ENCODE measurements at places on chromosomes 16 and 17.

DNA sequence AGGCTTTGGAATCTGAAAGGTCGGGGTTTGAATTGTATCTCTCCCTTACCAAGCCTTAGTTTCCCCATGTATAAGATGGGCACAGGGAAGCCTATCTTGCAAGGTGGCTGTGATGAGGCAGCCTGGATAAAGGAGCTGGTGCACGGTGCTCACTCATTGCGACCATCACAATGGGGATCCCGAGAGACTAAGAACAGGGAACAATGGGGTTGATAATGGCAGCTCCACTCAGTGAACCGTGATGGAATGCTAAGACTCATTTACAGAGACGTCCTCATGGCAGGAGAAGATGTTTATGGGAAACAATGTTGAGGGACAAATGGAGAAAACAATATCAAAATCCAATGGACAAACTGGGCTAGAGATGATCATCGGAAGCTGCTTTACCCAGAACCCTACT, 81.8 kb downstream of the SPACA3 start:
- DNase-seq, result no peak

GRCh38 chr16:19963301-19963700, 78.7 kb upstream of the GPRC5B start:
- DNase-seq, result no peak

GRCh38 chr17:5499476-5500231, 13.3 kb downstream of the MIS12 start:
- no peak for DNase-seq

DNA sequence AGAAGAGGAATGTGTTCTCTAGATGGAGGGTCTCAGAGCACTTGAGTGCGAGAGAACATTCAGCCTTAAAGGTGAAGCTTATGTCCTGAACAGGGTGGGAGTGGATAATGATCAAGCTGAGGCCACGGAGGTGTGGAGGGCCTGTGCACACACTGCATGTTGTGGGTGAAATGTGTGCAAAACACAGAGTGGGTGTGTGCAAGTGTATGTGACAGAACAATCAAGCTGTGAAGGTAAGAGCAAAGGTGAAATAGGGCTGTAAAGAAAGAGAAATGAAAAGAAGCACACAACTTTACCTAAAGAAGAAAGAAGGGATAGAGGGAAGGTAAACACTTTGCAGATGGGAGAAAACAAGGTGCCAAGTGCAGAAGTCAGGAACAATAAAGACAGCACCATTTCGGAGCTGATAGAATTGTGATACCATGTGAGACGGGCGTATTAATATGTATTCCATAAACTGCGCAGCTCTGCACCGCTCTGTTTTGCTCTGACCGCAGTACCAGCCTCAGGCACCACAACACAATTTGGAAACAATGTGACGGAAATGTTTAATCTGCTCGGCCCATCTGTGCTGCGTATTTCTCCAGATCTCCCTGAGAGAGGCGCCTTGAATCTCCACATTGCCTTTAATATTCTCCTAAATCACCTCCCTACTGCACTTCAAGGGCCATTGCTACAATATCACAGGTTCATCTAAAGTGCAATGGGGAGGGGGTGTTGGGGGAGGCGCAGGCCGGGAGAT, 40.6 kb downstream of the SNX11 start:
- no peak for DNase-seq

DNA sequence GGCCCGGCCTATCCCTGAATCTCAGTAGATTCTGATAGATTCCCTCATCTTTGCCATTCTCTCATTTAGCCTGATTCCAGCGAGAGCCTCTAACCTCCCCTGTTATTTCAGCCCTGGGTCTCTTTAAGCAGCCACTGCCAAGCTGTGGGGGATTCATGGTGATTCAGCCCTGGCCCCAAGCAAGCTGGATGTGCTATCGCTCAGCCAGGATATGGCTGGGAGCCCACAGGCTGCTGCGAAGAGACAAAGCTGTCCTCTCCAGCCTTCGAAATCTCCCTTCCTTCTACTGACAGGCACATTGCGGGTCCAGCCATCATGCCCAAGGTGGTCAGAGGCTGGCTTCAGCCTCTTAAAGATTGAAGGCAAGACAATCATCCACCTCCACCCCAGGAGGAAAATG, 394.1 kb downstream of the SOX9 start:
- DNase-seq, result no peak

- peak; percentile 86 for DNase-seq
Observed at GRCh38 chr16:4505356-4506147, 29.4 kb downstream of the HMOX2 start.

DNA sequence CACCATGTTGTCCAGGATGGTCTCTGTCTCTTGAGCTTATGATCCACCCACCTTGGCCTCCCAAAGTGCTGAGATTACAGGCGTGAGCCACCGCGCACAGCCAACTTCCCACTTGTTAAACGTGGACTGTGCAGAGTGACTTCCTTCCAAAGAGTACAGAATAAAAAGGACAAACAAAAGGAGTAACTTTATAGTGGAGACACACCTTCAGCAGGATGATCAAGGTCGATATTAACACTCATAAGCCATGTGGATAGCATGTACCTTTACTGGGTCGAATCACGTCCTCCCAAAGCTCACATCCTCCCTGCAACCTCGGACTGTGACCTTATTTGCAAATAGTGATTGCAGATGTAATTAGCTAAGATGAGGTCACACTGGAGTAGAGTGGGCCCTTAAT, 10.1 kb upstream of the ZFP1 start:
- DNase-seq, result no peak

GRCh38 chr16:31167315-31167714, 12.6 kb upstream of the FUS start:
- DNase-seq, result no peak

DNA sequence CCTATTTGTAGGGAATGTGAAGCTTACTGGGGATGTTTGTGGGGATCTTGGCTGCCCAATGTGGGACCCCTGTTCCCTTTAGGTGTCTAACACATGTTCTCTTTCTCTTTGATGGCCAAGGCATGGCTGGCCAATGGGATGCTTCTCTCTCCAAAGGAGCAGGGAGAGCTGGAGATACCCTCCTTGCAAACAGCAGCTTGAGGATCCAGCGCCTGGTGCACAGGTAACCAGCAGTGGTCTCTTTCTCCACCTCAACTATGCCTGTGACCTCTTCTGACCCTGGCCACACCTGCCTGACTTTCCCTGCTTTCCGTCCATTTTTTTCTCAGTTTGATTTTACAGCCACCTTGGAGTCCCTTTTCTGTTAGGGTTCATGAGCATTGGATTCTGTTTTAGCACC, 16.8 kb upstream of the NKD1 start:
- no peak for DNase-seq

DNA sequence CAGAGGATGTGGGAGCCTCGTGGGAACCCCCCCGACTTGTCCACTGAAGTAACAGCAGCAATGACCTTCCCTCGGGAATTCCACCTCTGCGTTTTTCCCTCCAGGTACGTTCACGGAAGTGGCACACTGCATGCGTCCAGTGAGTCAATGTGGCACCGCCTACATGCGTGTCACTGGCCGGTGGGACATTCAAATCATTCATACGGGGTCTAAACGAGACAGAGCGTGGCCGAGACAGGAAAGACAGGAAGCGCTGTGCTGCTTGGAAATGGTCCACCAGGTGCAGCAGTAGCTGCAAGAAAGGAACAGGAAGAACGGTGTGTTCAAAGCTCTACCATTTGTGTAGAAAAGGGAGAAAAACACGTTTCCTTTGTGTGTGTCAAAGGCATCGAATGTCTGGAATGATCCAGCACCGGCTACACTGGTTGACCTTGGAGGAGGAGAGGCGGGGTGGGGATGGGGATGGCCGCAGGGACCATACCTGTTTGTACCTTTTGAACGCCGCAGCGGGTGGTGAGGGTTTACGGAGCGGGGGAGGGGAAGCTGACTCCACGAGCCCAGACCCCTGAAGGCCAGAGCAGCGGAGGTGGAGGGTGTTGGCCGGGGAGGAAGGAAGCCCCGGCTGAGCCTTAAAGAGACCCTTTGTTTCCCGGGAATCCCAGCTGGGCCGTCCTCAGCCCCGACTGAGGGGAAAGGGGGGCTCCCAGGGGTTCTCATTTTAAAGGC, 1.7 kb upstream of the PGAP6 start:
- DNase-seq, result peak; percentile 84

GRCh38 chr17:70271672-70272071, 102.3 kb downstream of the KCNJ2 start:
- DNase-seq, result no peak

DNA sequence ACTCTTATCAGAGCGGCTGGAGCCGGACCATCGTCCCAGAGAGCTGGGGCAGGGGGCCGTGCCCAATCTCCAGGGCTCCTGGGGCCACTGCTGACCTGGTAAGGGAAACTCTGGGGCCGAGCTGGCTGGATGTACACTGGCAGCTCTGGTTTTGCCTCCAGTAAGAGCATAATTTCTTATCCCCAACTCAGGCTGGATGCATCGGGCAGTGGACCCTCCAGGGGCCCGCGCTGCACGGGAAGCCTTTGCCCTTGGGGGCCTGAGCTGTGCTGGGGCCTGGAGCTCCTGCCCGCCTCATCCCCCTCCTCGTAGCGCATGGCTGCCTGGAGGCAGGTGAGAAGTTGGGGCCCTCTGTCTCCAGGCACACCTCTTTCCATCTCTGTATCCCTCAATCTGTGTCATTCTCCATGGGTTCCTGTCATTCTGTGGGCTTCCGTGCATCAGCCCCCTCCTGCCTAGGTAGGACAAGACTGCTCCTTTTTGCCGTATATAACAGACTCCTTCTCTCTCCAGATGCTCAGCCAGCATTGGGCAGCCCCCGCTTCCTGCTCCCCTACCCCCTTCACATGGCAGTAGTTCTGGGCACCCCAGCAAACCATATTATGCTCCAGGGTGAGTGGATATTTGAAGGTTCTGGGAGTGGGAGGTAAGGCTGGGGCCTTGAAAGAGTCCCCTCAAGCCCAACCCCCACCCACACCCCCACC, 9.4 kb upstream of the TMEM88 start:
- DNase-seq, result no peak

GRCh38 chr17:14046978-14047377, 22.3 kb upstream of the COX10 start:
- DNase-seq, result no peak

DNA sequence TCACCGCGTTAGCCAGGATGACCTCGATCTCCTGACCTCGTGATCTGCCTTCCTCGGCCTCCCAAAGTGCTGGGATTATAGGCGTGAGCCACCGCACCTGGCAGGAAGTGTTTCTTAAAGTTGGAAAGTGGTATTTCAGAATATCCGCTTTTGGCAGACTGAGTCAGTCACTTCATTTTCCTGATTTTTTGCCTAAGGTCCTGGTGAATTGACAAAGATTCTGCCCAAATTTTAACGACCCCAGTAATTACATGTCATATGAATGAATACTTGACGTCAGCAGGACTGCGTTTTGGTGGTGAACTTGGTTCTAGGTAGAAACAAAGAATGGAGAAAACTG, 4.5 kb upstream of the BRCA1 start:
- no peak for DNase-seq

- DNase-seq, result peak; percentile 67
Observed at GRCh38 chr16:50246299-50247122, 19.8 kb upstream of the ADCY7 start.

GRCh38 chr17:81398832-81399411, 3.7 kb downstream of the BAHCC1 start:
- peak; percentile 59 for DNase-seq

DNA sequence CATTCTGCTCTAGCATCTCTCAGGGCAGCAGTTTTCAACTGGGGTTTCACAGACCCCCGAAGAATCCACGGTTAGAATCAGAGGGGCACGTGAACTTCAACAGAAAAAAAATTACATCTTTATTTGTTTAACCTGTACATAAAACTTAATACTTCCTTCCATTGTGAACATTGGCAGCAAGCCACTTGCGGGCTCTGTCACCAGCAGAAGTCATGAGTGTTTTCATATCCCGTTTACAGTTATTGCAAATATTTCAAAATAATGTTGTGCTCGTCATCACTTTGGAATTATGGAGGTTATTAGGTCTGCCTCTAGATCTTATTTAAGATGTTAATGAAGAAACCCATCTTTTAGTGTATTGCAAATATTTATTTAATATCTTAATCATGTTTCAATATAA, 109.8 kb downstream of the SDR42E1 start:
- no peak for DNase-seq

DNA sequence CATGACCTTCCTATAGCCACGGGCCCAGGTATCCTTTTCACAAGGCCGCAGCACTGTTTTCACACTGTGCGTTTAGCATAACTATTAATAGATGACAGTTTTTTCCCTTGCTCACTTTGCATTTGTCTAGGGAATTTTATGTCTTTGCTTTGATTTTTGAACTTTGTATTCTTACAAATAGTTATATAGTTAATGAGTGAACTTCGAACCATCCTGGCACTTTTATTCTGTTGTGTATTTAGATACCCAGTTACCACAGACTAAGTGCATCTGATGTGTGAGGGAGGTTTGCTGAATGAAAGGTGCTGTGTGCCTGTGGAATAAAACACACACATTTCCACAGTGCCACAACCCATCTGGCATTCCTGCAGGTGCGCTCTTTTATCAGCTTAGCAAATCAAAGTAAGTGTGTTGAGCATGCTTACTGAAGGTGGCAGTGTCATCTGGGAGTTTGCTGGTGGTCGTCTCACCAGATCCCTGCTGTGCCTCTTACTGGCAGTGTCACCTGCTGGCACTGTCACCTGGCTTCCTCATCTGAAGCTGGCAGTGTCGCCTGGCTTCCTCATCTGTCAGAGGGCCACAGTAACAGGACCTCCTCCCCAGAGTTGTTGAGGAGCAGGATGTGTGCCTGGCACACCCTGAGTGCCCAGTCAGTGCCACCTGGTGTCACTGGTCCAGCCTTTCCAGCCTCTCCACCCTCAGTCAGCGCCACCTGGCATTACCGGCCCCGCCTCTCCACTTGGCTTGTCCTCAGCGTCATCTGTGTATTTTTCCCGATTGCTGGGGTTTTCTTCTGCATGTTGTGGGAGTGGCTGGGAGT, 37.6 kb downstream of the USP10 start:
- peak; percentile 80 for DNase-seq

DNA sequence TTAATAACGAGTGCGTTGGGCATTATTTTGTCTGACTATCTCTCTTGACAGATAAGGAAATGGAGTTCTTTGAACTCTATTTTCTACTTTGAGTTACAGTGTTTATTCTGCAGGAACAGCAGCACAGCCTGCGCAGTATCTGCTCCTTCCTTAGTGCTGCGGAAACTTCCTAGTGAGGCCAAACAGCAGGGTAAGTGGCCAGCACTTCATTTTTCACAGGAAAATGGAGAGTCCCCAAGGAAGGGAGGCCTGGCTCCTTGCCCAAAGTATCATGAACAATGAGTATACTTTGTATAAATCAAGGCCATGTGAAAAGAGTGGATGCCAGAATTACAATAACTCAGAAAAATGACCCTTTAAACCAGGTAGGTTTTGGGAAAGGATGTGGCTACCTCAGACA, 140.6 kb downstream of the VPS53 start:
- DNase-seq, result no peak

GRCh38 chr16:4169415-4169814, 53.2 kb upstream of the ADCY9 start:
- DNase-seq, result peak; percentile 9

- no peak for DNase-seq
Observed at GRCh38 chr16:8645141-8645521, 23.6 kb downstream of the METTL22 start.

- DNase-seq, result no peak
Observed at GRCh38 chr17:15238676-15239422, 26.3 kb downstream of the PMP22 start.
